ENCODE measurements at places on chromosomes 7 and 10.
A peak's percentile ranks its signal among the peaks of the same experiment; 100 is the strongest.

- no peak for DNase-seq
Measured at GRCh38 chr7:32381024-32381601, 109.1 kb downstream of the LSM5 start.

DNA sequence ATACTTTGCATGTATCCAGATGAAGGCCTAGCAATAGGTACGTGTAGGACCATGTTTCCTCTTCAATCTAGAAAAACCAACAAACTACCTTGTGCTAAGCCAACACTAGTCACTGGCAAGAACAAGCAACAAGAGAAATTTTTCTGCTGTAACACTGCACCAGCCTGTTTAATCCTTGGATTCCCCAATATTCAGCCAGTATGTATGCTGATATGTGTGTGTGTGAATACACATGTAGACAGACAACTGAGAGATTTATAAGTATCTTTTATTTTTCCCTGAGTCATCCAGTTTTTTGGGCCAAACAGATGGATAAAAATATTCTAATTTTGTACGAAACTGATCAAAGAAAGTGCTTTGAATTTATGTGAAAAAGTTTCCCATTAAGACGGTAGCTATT, 26.2 kb downstream of the GLI3 start:
- DNase-seq, result peak; percentile 36

DNA sequence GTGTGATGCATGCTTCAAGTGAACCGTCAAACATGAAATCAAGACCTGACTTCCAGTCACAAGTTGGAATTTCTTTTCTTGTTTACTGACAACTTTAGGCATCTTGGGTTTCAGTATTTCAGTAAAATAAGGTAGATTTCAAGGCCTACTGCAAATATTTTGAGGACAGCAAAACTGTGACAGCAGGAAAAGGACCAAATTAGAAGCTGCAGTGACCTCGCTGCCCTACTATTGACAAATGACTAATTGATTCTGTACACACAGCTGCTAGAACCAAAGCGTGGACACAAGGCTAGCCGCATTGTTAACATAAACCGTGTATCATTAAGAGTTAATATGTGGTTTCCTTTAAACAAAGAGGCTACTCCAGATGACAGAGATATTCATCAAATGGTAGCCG, 105.7 kb upstream of the SEC61G start:
- DNase-seq, result no peak

DNA sequence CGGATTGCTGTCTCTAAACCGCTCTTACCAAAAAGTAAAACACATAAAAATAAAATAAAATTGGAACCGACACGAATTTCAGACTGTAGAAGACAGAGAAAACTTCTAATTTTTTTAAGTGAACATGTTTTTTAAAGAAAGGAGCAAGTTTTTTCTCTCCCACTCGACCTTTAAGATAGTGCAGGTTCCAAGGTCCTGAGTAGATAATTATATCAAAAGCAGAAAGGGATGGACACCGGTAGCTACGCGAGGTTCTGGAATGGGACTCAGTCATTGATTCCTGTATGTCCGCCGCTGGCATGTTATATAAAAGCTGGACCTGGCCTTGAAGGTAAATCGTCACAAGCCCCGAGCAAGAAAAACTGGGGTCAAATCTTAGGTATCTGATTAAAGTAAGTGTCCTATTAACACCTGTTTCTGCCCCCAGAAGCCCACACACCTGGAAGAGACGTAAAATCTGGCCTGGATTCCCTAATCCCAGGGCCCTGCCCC, 462 bp upstream of the CISD1 start:
- no peak for DNase-seq

- DNase-seq, result peak; percentile 7
Measured at GRCh38 chr10:132185601-132186487, 904 bp upstream of the DPYSL4 start.

GRCh38 chr7:122383934-122384333, 79.4 kb upstream of the FEZF1 start:
- DNase-seq, result no peak

DNA sequence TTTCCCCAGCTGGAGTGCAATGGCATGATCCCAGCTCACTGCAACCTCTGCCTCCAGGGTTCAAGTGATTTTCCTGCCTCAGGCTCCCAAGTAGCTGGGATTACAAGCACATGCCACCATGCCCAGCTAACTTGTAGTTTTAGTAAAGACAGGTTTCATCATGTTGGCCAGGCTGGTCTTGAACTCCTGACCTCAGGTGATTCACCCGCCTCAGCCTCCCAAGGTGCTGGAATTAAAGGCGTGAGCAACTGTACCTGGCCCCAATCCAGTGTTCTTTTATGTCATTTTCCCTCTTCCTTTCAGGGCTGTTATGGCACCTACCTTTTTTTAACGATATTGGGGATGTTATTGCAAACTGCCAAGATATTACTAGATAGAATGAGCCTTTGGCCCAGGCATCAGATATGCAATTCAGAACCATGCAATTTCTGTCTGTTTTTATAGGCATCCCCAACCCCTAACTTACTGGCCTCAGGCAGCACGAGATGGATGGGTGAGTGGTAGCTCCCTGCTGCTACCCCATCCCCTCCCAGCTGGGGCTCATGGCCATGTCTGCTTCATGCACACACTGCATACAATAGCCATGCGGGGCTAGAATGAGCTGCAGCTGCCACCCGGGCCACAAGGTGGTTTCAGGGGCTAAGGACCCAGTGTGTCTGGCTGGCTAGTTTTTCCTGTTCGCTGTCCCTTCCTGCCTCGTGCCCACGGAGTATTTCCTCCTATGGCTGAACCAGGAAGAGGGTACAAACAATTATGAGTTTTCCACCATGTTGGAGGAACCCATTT, 1080.1 kb upstream of the SORCS1 start:
- DNase-seq, result no peak

GRCh38 chr7:126792521-126792920, 460.2 kb downstream of the GRM8 start:
- DNase-seq, result no peak
